Liver (tissue), 10 donors: ENCODE measurements at places on chromosomes 13 and 19. TPM values are rescaled to one million over a fixed set of nuclear protein-coding genes. Genes with fewer than 3 reads are reported as not detected.

- H3K4me3 ChIP-seq = no peak overlapping the region
- H3K4me1 ChIP-seq = peaks cover 11% of the 10 kb centered on the region
- H3K27me3 ChIP-seq = no peaks in the 10 kb centered on the region
- no peak for DNase-seq
- H3K36me3 ChIP-seq = no peaks in the 10 kb centered on the region
- no peak overlapping the region for H3K27ac ChIP-seq
Measured at GRCh38 chr13:77476456-77476855, 59.0 kb upstream of the SCEL start.

DNA sequence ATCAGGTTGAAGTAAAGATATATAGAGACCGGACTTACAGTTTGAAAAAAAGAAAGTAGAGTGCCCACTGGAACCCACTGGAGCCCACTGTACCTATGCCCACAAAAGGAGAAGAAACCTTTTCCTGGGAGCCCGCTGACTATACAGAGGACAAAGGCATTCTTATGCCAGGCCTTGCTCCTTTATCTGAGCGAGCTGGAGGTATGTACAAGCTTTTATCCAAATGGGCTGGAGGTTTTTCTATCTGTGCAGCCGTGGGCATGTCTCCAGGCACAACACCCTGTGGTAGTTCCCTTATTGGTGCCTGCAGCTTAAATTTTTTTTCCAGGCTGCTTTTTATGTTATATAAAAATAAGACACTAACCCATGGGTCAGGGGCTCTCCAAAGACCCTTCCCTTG is 8.4 kb downstream of the ZNF234 start:
- H3K27me3 ChIP-seq = no peaks in the 10 kb centered on the region
- H3K36me3 ChIP-seq = peaks cover 22% of the 10 kb centered on the region
- no peaks in the 10 kb centered on the region for H3K4me1 ChIP-seq
- H3K27ac ChIP-seq = no peak overlapping the region
- no peak for DNase-seq

GRCh38 chr13:22789916-22790315 is 390.9 kb upstream of the SGCG start:
- no peak overlapping the region for H3K27ac ChIP-seq
- no peaks in the 10 kb centered on the region for H3K4me1 ChIP-seq
- H3K36me3 ChIP-seq = no peaks in the 10 kb centered on the region
- no peak for DNase-seq

Gene RDH8
- polyA plus RNA-seq = not detected

Gene NCAN
- 0.06 TPM for polyA plus RNA-seq

DNA sequence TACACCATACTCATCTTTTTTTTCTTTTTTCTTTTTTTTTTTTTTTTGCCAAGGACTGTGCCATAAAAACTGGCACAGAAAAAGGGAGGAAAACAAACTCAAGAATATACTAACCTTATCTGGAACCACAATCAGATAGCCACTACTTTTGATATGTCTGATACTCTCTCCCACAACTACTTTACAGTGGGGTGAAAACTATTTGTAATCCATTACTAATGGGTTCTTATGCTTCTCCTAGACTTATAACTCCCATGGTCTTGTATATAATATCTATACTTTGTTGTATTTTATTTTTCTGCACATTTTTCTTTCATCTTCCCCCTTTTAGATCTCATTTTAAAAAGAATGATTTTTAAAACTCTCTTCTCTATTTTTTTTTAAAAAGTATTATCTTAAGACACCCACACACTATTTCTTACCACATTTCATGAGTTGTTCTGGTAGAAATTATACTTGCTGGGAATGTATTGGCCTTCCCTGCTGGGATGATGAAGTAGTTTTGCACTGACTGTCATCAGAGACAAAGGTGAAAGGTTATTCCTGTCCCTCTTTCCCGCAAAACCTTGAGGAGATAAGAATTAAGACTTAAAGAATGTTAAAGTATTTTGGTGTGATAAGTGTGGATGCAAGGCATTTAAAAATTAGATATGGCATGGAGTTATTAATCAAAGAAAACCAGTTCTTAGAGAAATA is 146.7 kb upstream of the KLF12 start:
- no peak overlapping the region for H3K4me3 ChIP-seq
- H3K36me3 ChIP-seq = no peaks in the 10 kb centered on the region
- DNase-seq = no peak
- no peaks in the 10 kb centered on the region for H3K27me3 ChIP-seq
- no peaks in the 10 kb centered on the region for H3K4me1 ChIP-seq

GRCh38 chr13:74761801-74762757 is 627.9 kb upstream of the KLF12 start:
- no peak for DNase-seq
- H3K4me1 ChIP-seq = no peaks in the 10 kb centered on the region
- H3K4me3 ChIP-seq = no peak overlapping the region
- no peaks in the 10 kb centered on the region for H3K36me3 ChIP-seq
